Activated CD4-positive, alpha-beta memory T cell treated with anti-CD3 and anti-CD28 coated beads, Interleukin-2, amount 10 ng/mL, durations not matched to agents 7 days and 5 days (primary cell): ENCODE measurements at places on chromosomes 2 and 18.

DNA sequence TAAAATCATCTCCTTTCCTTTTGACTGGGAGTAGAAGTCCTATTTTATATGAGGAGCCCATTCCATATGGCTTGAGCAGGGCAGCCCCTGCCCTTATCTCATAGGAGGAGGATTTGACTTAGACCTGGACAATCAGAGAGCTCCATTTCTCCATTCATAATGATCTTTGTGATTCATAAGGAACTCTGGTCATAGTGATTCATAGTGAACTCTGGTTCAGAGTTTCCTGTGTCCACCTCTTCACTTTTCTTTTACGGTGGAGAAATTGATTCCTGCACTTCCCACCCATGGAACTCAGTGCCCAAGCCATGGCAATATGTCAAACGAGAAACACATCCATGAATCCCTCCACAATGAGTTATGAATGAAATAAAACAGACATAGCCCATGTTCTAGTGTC is 12.8 kb upstream of the MYO3B start:
- no peak for DNase-seq
- no peaks in the 10 kb centered on the region for H3K4me1 ChIP-seq
- no peak overlapping the region for H3K27ac ChIP-seq
- no peaks in the 10 kb centered on the region for H3K36me3 ChIP-seq

DNA sequence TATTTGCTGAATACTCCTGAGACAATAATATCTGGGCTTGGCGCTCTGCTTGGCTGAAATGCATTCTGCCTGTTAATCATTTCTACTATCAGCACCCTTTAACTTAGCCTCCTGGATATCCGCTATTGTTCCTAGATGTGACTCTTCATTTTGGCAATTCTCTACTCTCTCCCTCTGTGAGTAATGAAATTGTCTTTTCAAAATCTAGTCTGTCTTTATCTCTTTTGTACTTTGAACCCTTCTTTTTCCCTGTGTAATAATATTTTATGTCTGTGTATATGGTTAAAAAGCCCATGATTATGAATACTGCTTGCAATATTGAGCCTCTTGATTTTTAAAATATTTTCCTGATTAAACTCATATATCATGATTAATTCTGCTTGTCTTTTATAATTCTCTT is 6.2 kb upstream of the REV1 start:
- no peak overlapping the region for H3K27ac ChIP-seq
- H3K27me3 ChIP-seq, result peaks cover 27% of the 10 kb centered on the region
- DNase-seq, result no peak
- no peaks in the 10 kb centered on the region for H3K36me3 ChIP-seq

DNA sequence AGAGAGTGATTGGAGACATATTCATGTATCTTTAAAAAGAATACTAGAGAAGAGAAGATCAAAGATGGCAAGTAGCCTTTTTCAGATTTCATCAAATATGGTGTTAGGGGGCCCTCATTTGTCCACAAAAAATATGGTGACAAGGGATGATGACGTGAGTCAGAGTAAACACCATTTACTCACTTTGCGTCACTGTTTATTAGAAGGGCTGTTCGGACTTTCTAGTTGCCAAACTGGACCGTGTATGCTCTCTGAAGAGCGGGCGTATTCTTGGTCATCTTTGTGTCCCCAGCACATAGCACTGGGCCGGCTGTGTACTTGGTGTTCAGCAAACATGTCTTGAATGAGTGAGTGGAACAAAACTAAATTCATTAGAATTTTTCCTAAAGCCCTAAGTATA is 37.5 kb downstream of the TTC39C start:
- no peak for DNase-seq
- H3K27me3 ChIP-seq, result no peaks in the 10 kb centered on the region
- peaks cover 28% of the 10 kb centered on the region for H3K36me3 ChIP-seq

- H3K4me3 ChIP-seq, result peak overlapping the region; percentile 97
- DNase-seq, result no peak
- peaks cover 40% of the 10 kb centered on the region for H3K36me3 ChIP-seq
- peak overlapping the region; percentile 96 for H3K27ac ChIP-seq
- H3K4me1 ChIP-seq, result peaks cover 59% of the 10 kb centered on the region
- no peaks in the 10 kb centered on the region for H3K27me3 ChIP-seq
Observed at GRCh38 chr2:131493199-131493968, 1.2 kb upstream of the MZT2A start.

GRCh38 chr2:236582968-236583367 is 13.3 kb downstream of the ACKR3 start:
- H3K27me3 ChIP-seq, result no peaks in the 10 kb centered on the region
- no peak overlapping the region for H3K27ac ChIP-seq
- no peaks in the 10 kb centered on the region for H3K36me3 ChIP-seq
- H3K4me1 ChIP-seq, result no peaks in the 10 kb centered on the region
- no peak for DNase-seq
- no peak overlapping the region for H3K4me3 ChIP-seq

GRCh38 chr2:112749755-112750559 is 14.5 kb downstream of the CKAP2L start:
- peaks cover 57% of the 10 kb centered on the region for H3K4me1 ChIP-seq
- no peaks in the 10 kb centered on the region for H3K27me3 ChIP-seq
- peaks cover 80% of the 10 kb centered on the region for H3K36me3 ChIP-seq

DNA sequence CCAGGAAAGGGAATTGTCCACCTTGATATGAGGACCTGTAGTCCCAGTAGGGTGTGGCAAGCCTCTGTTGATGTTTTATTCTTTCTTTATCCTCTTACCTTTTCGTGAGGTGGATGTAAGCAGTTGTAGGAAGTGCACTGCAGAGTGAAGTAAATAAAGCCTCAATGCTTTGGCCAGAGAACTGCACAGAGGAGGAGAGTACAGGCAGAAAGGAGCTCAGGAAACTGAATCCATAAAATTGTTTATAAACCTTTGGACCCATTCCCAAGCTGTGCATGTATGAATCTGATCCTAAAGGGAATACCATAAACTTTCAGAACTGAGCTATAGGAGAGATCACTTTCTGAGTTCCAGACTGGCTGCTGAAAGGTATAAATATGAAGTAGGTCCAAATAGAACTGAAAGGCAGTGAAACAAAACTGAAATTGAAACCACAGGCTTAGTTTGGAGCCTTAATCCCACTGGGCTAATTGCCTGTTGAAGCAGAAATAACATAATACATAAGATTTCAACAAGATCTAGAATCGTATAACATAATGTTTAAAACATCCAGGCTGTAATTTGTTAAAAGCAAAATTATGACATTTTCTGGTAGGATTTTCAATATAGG is 17.9 kb upstream of the SLC9A4 start:
- no peak overlapping the region for H3K4me3 ChIP-seq
- no peak overlapping the region for H3K27ac ChIP-seq
- H3K36me3 ChIP-seq, result no peaks in the 10 kb centered on the region
- DNase-seq, result no peak
- H3K4me1 ChIP-seq, result no peaks in the 10 kb centered on the region
- H3K27me3 ChIP-seq, result peaks cover 6% of the 10 kb centered on the region

GRCh38 chr2:7127156-7127555 is 209.9 kb downstream of the RNF144A start:
- H3K27me3 ChIP-seq, result no peaks in the 10 kb centered on the region
- H3K36me3 ChIP-seq, result no peaks in the 10 kb centered on the region
- no peak overlapping the region for H3K4me3 ChIP-seq
- H3K4me1 ChIP-seq, result no peaks in the 10 kb centered on the region
- H3K27ac ChIP-seq, result no peak overlapping the region

GRCh38 chr2:105928563-105928962 is 183.9 kb downstream of the NCK2 start:
- H3K27ac ChIP-seq, result no peak overlapping the region
- H3K4me3 ChIP-seq, result no peak overlapping the region
- DNase-seq, result no peak
